Mesothelial cell of epicardium (in vitro differentiated cells): ENCODE measurements at places on chromosomes 2 and 18.
A peak's percentile ranks its signal among the peaks of the same experiment; 100 is the strongest.

GRCh38 chr2:118380915-118381653 lies 292.8 kb downstream of the INSIG2 start:
- no peak for DNase-seq

DNA sequence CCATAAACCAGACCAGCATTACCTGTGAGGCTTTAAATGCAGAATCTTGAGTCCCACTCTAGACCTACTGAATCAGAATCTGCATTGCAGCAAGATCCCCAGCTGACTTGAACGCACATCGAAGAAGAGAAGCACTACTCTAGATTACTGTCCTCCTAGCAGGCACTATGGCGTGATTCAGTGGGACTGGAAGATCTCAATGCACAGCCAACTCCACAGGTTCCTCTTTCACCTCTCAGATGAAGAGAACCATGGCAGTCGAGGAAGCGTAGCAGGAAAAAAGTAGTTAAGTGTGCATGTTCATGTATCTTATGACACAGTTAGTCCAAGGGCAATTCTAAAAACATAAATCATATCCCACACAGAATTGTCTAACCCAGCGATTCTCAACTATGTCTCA lies 97.4 kb downstream of the STK39 start:
- no peak for DNase-seq

DNA sequence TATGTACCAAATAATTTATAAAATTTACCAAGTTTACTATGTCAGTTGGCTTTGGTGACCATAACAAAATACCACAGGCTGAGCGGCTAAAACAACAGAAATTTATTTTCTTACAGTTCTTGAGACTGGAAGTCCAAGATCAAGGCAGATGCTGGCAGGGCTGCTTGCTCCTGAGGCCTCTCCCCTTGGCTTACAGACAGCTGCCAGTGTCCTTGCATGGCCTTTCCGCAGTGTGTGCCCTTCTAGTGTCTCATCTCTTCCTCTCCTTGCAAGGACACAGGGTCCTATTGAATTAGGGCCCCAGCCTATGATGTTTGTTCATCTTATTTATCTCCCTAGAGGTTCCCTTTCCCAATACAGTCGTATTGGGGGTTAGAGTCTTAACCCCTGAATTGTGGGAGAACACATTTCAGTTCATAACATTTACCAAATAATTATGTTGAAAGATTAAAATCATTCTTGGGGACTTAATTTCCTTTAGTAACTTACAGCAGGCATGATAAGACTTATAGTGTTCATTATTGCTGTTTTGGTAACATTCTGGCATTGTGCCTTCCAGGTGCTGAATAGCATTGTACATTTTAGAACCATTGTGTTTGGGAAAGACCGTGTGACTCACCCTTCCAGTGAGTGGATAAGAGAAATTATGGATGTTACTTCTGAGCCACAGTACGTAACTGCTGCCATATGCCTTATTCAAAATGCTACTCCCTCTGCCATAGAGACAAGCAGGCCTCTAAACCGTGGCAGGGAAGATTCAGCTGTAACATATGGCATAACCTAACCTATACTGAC lies 317.5 kb downstream of the TMX3 start:
- DNase-seq, result no peak

DNA sequence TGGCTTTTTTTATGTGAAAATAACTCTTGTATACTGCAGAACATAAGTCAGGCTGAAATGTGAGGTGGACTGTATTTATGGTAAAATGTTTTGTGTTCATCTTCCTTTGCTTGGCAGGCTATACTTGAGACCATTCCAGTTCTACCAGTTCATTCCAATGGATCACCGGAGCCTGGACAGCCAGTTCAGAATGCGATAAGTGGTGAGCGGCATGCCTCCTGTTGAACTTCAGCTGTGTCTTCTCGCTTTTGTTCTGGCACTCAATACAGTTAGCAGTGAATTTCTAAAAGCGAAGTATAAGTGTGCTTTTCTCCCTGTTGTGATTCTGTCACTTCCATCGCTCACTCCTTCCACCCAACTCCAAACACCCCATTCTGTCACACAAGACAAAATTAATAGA lies 138.5 kb downstream of the ARHGAP28 start:
- DNase-seq, result no peak

DNA sequence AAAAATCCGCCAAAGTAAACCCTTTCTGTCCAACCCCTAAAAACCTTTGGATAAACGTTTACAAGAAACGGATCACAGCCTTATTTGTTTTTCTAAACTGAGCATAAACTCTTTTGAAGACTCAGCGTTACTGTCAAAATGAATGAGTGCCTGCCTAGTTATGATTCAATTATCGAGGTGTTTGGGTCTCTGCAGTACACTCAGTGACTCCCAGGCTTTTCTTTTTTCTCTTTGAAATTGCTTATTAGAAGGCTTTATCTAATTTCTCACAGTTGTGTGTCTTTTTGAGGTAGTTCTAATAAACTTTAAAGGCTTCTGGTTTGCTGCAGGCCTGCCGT lies 663 bp downstream of the RHBDD1 start:
- no peak for DNase-seq

- no peak for DNase-seq
Measured at GRCh38 chr2:192377173-192377572, 182.4 kb upstream of the TMEFF2 start.

- no peak for DNase-seq
Measured at GRCh38 chr2:29047083-29047845, 27.1 kb downstream of the PCARE start.

DNA sequence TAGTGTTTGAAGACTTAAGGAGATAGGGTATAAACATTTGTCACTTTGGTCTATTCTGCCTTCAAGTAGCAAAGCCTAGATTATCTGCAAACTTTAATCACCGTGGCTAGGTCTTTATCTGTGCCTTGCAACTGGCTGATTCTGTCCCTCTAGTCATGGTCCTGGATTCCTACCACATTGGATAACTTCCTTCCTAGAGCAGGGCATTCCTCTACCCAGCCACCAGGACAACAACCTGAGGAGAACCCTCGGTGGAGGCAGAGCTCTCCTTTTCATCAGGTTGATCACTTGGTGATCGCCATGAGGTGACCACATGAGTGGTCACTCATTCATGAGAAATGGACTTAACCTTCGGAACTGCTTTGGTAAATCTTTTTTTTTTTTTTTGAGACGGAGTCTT lies 25.3 kb upstream of the PTPRM start:
- no peak for DNase-seq

- DNase-seq, result no peak
Measured at GRCh38 chr2:113119111-113119510, 8.3 kb upstream of the IL1RN start.

- DNase-seq, result no peak
Measured at GRCh38 chr18:79314838-79315388, 80.8 kb upstream of the NFATC1 start.

DNA sequence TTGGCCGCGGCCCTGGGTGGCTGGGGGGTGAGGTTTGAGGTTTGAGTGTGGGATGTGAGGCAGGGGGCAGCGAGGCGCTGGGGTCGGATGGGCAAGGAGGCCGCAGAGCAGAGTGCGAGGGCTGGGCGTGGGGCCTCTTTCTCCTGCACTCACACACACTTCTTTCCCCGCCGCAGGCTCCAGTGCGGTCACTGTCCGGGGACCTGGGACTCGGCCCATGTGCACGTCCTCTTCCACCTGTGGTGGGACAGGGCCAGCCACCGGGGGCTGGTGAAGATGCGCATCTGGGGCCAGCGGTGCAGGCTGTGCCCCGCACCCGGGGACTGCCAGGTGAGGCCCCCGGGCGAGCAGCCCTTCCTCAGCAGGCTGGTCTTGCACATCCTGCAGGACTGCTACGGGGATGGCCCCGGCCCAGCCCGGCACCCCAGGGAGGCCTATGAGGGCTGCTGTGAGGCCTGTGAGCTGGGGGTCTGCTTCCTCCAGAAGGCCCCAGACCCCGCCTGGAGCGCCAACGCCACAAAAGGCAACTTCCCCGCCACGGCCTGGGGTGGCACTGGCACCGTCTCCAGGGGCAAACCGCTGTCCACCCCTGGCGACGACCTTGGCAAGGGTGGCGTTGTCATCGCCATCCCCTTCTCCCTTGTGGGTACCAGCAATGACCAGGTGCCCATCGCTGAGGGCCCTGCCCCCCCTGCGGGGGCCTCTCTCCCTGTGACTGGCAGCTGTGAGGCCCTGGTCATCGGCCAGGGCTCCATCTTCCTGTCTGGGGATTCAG lies 2.2 kb downstream of the RTP5 start:
- DNase-seq, result no peak

GRCh38 chr18:77784759-77785379 lies 535.2 kb downstream of the GALR1 start:
- DNase-seq, result no peak

- DNase-seq, result peak; percentile 57
Measured at GRCh38 chr2:217331523-217332416, 471.9 kb upstream of the TNP1 start.

DNA sequence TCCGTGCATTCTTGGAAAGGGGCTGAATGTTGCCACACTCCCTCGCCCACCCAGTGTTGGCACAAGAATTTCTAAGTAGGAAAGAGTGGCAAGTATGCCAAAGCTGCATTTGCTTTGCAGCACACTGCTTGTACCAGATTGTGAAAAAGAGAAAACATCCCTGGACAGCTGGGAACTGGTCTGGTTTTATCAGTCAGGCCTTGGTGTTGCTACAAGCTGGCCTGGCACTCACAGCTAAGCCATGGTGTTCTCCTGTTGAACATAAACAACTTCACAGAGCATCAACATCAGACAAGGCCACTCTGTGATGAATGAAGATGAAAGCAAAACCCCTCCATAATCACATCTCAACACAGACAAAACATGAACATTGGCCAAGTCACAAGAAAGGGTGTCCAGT lies 4.2 kb upstream of the TRABD2A start:
- no peak for DNase-seq

DNA sequence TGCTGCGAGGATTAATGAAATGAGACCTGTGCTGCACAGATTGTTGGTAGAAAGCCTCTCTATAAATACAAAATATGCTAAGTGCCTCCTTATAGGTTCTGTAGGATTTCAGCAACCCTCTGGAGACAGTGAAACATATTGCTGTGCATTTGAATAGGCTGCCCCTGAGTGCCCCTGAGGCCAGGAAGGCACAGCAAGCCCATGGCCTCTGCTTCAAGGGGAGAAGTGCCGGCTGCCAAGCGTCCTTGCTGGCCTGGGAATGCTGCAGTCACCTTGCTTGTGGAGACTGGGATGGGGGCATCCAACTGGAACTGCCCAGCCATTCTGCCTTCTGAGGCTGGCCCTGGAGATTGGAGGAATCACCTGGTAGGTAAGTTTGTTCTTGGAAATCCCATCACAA lies 397.2 kb upstream of the SMIM21 start:
- DNase-seq, result no peak

GRCh38 chr18:74456017-74456348 lies 1.1 kb downstream of the DIPK1C start:
- DNase-seq, result peak; percentile 14

DNA sequence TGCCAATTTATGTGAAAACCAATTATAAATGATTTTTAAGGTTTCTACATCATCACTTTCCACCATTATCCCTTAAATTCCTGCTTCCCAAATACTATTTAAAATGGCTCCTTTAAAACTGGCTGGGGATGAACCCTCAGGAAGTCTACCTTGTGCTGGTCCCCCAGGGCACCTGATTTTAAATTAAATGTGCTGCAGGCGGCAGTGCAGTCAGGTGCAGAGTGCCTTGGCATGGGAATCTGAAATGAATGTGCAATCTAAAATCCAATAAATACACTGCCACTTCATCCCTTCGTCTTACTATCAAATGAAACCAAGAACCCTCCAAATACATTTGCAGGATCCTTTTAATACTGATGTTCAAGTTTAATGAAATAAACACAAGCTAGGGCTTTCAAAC lies 61.8 kb downstream of the C2orf76 start:
- DNase-seq, result no peak

DNA sequence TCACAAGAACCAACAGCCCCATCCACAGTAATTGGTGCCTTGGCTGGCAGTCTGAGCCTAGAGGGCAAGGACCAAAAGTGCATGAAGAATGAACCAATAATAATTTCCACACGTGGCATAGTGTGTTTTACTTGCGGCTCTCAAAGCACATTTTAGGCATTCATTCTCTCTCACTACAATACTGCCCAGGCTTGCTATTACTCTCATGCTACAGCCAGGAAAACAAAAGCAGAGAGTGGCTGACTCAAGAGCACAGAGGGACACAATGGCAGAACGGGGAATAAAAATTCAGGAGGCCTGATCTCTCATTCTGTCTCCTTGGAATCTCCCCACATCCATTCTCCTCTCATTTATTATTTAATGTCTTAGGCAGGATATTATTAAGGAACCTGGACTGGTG lies 57.0 kb upstream of the NOL4 start:
- DNase-seq, result no peak

DNA sequence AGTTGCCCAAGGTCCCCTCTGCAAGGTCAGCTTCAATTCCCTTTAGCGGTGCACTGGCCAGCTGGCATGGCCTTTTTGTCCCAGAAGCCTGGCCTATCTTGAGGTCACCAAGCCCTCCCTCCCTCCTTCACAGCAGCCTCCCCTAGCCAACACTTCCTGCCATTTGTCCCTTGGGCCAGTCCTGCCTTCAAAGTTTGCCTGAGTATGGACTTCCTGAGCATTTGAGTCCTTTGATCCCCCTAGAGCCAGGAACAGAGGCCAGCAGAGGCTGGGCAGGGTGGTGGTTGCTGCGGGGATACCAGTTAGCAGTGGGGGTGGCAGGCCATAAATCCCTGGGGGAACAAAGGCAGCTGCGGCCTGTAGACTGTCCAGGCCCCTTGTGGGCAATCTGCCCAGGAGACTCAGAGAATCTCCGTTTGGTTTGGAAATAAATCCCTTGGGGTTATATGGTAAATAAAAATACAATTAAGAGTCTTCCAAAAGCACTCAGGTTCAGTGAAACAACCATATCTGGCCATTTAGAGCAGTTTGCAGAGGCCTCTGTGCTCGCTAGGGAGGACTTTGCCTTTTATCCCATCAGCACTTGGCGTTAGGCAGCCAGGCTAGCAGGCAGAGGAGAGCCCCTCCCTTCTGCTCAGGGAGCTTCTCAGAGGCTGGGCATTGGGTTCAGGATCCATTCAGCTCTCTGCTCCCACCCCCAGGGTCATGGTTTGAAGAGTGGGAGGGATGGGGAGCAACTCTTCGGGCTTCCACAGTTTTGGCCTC lies 3.1 kb upstream of the HES6 start:
- DNase-seq, result no peak

DNA sequence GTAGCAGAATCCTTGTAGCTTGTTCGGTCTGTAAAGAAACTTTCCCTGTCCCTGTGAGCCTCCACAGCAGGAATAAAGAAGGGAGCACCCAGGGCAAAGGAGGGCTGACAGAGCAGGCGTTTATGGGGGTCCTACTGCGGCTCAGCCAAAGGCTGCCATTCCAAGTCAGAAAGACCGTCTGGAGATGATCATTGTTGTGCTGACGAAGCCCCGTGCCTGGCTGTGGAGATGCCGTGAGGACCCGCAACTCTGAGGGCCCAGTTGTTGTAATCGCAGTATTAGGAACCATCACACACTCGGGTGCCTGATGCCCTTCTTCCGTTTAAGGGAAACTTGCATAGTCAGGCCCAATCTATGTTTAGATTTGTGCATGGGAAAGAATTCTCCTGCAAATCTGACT lies 16.9 kb upstream of the VWA3B start:
- no peak for DNase-seq

GRCh38 chr2:38947241-38948239 lies 57.9 kb downstream of the ARHGEF33 start:
- DNase-seq, result no peak
